AG08396 (cell line): ENCODE measurements at places on chromosomes 1 and 21.

DNA sequence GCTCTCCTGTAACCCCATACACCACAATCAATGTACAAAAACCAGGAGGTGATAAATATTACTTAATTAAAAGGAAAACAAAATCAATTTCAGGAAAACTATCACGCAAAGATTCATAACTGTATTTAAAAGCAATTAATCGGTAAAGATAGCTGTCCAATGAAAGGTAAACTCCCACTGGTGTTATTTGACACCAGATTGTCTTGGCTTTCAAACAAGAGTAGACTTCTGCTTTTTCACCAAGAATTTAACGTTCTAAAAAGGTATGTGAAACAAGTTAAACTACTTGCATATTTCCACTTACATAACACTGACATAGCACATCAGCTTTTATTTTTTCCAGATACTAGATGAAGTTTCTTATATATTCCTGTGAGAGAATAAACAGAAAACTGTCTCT, 3.5 kb downstream of the PLPP3 start:
- DNase-seq = no peak

DNA sequence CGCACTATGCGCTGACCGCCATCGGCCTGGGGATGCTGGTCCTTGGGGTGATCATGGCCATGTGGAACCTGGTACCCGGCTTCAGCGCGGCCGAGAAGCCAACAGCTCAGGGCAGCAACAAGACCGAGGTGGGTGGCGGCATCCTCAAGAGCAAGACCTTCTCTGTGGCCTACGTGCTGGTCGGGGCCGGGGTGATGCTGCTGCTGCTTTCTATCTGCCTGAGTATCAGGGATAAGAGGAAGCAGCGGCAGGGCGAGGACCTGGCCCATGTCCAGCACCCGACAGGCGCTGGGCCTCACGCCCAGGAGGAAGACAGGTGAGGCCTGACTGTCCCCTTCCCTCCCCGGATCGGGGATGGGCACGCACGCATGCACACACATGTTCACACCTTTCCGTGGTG, 31.9 kb upstream of the FHAD1 start:
- DNase-seq = no peak

DNA sequence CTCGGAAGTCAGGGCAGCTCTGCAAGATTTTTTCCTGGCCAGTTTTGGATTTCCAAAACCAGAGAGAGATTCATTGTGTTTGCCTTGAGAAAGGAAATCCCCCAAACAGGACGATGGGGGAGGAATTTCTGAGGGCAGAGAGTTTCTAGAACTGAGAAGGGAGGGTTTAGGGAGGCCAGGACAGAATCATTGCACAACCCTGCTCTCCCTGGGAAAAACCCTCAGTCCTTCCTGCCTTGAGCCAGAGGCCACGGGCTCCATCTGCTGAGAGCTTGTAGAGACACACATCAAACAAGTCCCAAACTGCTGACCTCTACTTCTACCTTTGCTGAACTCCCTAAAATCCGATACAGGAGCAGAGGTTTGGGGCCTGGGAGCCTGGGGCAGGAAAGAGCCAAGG, 99.7 kb downstream of the NMNAT2 start:
- peak; percentile 82 for DNase-seq

- no peak for DNase-seq
Measured at GRCh38 chr1:162230096-162230495, 146.6 kb downstream of the SPATA46 start.

DNA sequence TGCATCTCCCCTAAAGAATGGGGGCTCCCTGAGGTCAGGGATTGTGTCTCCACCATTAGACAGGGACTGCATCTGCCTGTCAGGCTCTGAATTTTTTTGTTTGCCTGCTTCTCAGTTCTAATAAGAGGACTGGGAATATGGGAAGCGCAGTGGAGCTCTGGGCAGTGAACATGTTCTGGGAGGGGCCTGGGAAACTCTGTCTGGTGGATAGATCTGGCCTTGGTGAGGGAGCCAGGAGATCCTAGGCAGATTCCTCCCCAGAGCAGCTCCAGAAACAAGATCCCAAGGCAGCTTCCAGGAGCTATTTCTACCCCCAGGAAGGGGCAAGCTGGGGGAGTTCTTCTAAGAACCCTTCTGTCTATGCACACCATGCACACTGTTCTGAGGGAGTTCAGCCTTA, 12.6 kb upstream of the MYOG start:
- DNase-seq = no peak

- DNase-seq = peak; percentile 43
Measured at GRCh38 chr1:206808615-206809014, 36.3 kb upstream of the IL10 start.

GRCh38 chr1:112790920-112791722, 76.0 kb upstream of the PPM1J start:
- DNase-seq = no peak

DNA sequence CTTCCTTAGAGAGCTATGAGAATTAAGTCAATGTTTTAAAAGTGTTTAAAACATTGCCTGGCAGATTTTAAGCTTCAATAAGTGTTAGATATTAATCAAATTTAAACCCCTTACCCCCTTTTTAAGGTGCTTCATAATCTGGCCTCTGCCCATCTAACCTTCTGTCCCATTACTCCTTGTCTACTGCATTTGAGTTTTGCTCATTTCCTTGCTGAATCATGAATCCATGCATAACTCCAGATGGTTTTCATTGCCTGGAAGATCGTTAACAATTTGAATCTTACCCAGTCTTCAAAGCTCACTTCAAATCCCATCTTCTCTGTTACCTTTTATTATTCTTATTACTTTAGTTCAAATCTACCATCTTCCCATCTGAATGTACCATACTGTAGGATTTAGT, 4.6 kb downstream of the HJV start:
- DNase-seq = no peak

GRCh38 chr1:212228591-212229119, 56.6 kb upstream of the PPP2R5A start:
- DNase-seq = no peak

GRCh38 chr21:26782331-26782730, 62.9 kb downstream of the ADAMTS1 start:
- no peak for DNase-seq

DNA sequence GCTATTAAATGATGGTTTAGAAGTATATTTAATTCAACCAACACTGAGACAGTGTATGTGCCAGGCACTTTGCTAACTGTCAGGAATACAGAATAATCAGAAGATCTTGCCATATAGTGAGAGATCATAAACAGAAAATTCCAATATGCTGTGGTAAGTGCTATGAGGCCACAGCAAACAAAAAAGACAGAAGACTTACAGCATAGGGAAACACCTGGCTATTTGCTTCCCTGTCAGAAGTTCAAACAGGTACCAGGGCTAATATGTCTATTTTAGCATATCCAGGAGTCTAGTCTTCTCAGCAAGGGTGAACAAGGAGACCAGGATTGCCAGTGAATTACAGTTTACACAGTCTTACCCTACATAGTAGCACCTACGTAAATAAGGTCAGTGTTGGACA, 30.4 kb downstream of the TRIT1 start:
- DNase-seq = no peak

- peak; percentile 17 for DNase-seq
Measured at GRCh38 chr1:119046785-119047438, 58.8 kb upstream of the TBX15 start.

- no peak for DNase-seq
Measured at GRCh38 chr1:226787071-226787470, 48.0 kb upstream of the ITPKB start.

- DNase-seq = peak; percentile 45
Measured at GRCh38 chr1:27658951-27659496, 13.0 kb downstream of the IFI6 start.

DNA sequence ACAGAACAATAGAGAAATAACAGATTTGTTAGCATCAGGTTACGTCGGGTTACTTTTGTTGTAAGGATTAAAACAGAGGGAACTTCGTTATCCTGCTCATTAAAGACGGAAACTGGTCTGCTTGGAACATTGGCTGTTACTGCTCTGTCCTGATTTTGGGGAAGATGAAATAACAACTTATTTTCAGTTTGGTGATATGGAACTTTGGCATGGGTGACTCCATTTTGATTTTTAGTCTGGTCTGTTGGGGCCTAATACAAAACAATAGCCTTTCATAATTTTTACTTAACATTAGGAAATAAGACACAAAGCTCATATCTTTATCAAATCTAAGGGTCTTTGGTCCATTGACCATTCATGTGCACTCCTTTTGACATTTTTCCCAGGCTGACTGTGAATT, 220.5 kb upstream of the DUSP10 start:
- no peak for DNase-seq

GRCh38 chr1:227754958-227755357, 19.7 kb downstream of the SNAP47 start:
- DNase-seq = no peak

DNA sequence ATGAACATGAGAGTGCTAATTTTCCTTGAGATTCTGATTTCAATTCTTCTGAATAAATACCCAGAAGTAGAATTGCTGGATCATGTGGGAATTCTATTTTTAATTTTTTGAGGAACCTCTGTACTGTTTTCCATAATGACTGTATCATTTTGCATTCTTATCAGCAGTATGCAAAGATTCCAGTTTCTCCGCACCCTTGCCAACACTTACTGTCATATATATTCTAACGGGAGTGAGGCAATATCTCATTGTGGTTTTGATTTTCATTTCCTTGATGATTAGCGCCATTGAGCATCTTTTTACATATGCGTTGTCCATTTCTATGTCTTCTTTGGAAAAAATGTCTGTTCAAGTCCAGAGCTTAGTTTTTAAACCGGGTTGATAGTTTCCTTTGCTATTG, 33.2 kb downstream of the VCAM1 start:
- DNase-seq = no peak

GRCh38 chr1:214067853-214068703, 80.3 kb downstream of the PROX1 start:
- no peak for DNase-seq

DNA sequence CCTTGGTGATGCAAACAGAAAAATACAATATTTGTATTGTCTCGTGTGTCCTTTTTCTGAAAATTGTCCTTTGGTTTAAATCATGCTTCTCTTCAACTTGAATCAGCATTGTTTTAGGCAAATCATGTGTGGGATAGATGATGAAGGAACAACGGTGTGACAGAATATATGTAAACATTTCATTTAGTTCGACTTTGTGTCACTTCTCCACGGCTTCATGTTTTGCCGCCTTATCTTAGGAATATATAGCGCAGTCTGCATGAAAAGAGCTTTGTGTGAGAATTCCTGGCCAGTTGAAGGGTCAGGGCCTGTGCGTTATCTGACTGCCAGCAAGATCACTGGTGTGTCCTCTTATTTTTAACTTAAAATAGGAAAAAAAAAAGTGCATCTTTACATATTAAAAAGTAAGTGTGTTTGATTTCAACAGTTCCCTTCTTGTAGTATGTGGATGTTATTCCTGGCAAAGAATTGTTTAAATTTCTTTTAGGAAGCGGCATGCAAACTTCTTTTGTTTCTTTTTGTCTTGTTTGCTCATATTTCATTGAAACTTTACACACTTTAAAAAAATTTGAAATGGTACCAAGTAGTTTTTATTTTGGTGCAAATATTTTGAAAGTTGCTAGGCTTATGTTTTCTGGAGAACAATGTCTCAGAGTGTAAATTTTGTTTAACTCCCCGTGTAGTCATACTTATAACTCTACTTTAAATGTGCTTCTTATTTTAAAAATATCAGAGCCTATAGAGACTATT, 465.2 kb downstream of the USP25 start:
- DNase-seq = no peak

DNA sequence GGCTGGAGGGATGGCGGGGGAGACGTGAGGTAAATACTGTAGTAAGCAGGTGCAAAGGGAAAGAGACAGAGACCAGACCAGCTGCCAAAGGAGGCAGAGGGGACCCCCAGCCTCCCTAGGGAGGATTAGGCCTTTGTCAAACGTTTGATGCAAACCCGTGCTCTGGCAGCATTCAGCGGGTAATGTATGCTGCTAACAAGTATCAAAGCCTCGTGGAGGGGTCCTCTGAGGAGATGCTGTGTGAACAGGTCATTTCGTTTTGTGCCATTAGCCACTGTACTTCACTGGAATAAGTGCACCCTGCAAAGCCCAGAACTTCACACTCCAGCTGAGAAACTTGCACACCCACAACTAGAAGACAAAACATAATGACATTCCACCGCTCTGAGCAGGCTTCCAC, 644.5 kb downstream of the NPHP4 start:
- no peak for DNase-seq

- peak; percentile 82 for DNase-seq
Measured at GRCh38 chr1:154419620-154420571, 14.8 kb downstream of the IL6R start.

GRCh38 chr1:165816826-165817497, 10.5 kb upstream of the UCK2 start:
- no peak for DNase-seq

- peak; percentile 7 for DNase-seq
Measured at GRCh38 chr1:21670059-21670881, 1.1 kb upstream of the RAP1GAP start.

GRCh38 chr1:153507926-153508583, 27.7 kb downstream of the S100A6 start:
- DNase-seq = no peak

DNA sequence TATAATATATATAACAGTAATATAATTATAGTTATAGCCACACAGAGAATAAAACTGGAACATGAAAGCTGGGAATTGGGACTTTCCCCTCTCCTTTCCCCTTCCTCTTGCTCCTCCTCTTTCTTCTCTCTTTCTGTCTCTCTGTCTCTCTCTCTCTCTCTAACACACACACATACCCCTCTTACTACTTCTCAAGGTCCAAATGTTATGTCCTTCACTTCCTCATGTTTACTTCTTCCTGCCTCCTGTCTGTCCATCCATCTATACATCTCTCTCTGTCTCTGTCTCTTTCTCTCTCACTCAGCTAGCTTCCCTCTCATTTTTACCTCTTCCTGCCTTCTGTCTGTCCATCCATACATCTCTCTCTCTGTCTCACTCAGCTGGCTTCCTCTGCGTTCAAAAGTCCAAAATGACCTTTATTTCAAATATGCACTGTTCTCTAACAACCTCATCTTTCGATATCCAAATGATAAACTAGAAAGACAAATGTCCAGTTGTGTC, 261.1 kb downstream of the SIPA1L2 start:
- DNase-seq = no peak

DNA sequence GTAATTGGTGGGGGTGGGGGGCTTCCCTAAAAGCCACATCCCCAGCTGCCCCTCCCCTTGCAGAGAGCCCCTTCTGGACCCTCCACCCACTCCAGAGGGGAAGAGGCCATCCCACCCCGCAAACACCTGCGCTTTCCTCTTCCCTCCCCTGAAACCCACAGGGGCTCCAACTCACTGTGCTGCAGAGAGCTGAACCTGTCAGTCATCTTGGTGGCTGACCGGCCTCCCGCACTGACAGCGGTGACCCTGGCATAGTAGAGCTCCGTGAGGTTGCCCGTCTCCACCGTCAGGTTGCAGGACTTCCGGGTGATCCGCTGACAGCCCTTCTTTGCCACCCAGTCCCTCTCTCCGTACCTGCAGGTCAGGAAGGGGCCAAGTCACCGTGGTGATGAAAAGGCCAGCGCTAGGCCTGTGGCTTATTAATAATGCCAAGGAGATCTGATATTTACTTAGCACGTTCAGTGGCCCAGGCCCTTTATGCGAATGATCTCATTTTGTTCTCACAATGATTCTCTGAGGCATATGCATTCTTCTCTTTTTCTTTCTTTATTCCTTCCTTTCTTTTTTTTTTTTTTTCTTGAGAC, 5.9 kb downstream of the IL22RA1 start:
- no peak for DNase-seq

- peak; percentile 12 for DNase-seq
Measured at GRCh38 chr1:215146240-215146975, 63.9 kb downstream of the KCNK2 start.
